Aorta (tissue), 5 donors: ENCODE measurements at places on chromosomes 6 and 20. TPM values are rescaled to one million over a fixed set of nuclear protein-coding genes. Genes with fewer than 3 reads are reported as not detected.
A peak's percentile ranks its signal among the peaks of the same experiment; 100 is the strongest.

- no peak for DNase-seq
Measured at GRCh38 chr6:31363811-31364210, 6.8 kb upstream of the HLA-B start.

DNA sequence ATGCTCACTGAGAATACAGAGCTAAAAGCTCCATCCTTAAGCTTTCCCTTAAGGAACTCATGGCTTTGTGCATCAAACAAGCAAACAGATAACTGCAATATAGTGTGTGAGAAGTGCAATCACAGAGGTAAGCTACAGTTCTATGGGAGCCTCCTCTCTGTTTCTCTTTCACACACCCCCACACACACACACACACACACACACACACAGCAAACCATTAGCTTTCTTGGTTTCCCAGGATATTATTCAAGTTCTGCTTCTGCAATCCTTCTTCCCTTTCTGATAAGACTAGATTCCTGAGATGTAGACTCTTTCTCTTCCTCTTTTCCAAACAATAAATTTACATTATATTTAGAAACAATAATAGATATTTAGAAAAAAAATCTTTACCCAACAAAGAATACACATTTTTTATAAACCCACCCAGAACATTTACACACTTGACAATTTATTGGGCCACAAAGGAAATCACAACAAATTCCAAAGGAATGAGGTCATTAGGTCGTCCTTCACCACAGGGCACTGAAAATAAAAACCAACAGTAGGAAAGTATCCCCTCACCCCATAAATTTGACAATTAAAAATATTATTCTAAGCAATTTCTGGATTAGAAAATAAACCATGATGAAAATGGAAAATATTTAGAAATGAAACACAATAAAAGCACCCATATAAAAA lies 9.3 kb upstream of the GFOD1 start:
- no peak for DNase-seq

GRCh38 chr6:44386929-44387345 lies 569 bp upstream of the CDC5L start:
- no peak for DNase-seq

DNA sequence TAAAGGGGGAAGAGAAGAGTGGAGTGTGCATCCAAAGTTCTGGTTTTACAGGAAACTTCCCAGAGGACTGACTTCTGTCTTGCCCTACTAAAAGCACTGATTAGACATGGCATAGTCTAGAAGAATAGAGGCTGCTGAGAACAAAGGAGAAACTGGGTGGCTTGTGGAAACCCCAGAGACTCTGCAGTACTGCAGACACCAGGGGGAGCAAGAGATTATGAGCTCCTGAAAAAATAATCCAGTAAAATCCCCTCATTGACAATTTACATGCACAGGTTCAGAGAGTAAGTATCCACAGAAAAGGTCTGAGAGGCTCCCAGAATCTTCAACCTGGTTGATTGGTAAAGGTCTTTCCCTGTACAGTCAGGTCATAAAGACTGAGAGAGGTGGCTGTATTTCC lies 48.7 kb upstream of the CLVS2 start:
- DNase-seq: no peak

- DNase-seq: no peak
Measured at GRCh38 chr20:33373735-33374605, 27.3 kb downstream of the CDK5RAP1 start.

DNA sequence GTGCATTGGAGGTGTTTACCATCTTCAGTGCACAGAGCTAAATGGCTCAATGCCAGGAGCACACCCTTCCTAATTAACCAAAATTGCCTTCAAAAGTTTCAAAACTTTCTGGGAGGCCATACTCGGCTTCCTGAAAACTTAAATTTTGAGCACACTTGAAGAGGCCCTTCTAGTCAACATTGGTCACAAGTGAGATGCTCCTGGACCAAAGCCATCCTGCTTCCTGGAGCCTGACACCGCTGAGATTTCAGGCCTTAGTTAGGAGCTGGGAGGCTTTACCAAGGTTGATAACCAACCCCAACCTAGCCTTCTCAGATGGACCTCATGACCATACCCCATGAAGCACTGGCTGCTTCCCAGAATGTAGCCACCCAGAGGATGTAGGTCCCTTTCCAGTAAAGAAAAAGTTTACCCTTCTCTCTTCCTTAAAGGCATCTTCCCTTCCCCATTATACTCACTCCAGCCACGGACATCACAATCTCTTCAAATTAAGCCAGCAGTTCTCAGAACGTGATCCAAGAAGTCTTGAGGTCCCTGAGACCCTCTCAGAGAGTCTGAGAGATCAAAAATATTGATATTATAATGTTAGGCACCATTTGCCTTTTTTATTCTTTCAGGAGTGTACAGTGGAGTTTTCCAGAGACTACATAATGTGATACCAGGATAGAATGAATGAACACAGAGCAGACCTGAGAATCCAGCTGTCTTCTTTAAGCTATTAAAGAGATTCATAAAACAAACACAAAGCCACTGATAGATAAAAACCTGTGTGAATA lies 32.8 kb upstream of the SPTLC3 start:
- DNase-seq: no peak

DNA sequence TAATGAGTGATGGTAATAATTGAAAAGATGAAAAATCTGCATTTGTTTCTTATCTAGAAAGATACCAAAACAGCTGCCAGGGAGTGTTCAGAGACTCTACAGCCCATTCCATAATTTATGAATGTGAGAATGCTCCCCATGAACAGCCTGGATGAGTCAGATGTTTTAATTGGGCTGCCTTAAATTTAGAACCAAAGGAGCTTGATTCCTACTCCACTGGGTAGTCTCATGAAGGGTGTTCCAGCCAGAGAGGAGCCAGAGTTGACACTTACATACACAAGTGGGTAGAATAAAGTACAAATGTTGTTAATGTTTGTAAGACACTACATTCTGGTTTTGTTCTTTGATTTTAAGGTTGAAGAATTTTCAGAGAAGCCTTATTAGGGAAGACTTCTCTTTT lies 158.7 kb upstream of the PRND start:
- DNase-seq: no peak

The SLC17A1 gene
- not detected for total RNA-seq

GRCh38 chr20:9225879-9226278 lies 157.0 kb downstream of the PLCB4 start:
- no peak for DNase-seq

DNA sequence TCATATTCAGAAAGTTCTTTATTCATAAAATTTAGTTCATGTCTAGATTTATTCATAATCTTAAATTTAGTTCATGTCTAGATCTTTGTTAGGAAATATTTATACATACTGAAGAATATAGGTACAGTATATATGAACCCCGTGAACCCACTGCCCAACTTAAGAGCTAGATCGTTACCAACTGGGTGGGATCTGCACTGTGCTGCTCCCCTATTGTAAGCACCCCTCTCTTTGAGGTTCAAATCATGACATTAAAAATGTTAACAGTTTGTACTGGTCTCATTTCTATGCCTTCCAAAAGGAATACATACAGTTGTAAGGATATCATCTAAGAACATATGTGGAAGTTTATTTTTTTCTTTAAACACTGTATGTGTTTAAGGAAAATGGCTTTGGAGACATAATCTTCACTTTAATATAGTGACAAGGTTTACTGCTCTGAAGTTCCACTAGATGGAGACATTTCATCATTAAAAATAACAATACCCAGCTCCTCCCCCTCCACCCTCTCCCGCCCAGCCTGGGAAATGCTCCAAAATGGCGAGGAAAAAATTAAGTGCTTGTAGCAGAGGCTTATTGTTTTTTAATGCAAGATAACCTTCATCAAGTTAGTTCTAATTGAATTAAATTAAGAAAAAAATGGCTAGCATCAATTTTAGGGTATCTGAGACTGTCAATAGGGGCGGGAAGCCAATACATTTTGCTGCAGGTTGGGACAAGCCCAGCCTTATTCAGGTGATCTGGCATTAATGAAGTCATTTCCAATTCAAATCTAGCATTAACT lies 104.1 kb upstream of the TRAF3IP2 start:
- DNase-seq: peak; percentile 78

DNA sequence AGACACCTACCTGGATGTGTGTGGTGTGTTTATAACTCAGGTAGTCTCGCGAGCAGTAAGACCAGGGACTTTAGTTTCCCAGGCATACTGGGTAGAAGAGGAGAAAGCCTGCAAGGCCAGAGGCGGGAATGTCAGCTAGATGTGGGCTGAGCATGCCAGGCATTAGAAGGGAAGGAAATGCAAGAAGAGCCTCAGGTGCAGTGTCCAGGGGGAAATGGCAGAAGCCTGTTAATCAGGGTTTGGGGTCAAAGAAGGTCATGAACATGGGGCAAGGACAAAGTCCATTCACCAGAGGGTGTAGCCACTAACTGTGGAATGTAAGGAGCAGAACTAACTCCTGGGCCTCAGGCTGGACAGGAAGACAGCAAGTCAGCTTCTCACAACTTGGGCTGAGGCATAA lies 305.0 kb downstream of the SMOC2 start:
- DNase-seq: no peak

The LRRC1 gene
- total RNA-seq: 25.3 TPM

GRCh38 chr6:157505912-157506491 lies 125.0 kb downstream of the ZDHHC14 start:
- DNase-seq: no peak

- no peak for DNase-seq
Measured at GRCh38 chr20:37418591-37419109, 72.7 kb downstream of the SRC start.

DNA sequence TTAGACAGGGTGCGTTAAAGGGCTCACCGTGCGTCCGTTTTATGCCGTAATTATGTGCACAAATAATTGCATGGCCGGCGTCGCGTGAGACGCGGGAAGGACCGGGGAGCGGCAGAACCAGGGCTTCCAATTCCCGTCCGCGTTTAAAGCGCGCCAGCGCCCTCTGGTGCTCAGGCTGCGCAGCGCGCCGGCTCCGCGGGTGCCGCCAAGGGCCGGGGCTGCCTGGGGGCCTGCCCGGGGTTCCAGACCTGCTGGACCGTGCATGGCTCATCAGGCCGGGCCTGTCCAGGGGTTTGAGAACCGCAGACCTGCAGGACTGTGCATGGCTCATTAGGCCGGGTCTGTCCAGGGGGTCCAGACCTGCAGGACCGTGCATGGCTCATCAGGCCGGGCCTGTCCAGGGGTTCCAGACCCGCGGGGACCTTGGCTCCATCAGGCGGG lies 369.0 kb downstream of the THBS2 start:
- peak; percentile 92 for DNase-seq

The PACRG gene
- total RNA-seq: 0.54 TPM

DNA sequence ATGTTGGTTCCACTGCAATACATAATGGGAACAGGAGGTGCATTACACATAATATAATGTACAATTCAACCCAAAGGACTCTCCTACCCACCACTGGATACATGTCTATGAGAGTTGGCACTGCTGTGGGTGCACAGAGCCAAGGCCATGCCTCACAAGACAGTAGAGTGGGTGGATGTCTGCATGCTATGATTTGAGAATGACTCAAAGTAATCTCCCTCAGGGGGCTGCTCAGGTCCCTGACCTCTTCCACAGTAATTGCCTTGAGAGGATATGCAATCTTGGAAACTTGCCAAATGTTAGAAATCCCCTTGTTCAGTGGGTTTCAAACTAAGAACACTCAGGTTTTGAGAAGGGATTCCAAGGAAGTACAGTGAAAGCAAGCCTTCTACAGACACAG lies 79.0 kb downstream of the ANKEF1 start:
- DNase-seq: no peak

GRCh38 chr6:167407239-167408064 lies 82.6 kb downstream of the TTLL2 start:
- DNase-seq: no peak

DNA sequence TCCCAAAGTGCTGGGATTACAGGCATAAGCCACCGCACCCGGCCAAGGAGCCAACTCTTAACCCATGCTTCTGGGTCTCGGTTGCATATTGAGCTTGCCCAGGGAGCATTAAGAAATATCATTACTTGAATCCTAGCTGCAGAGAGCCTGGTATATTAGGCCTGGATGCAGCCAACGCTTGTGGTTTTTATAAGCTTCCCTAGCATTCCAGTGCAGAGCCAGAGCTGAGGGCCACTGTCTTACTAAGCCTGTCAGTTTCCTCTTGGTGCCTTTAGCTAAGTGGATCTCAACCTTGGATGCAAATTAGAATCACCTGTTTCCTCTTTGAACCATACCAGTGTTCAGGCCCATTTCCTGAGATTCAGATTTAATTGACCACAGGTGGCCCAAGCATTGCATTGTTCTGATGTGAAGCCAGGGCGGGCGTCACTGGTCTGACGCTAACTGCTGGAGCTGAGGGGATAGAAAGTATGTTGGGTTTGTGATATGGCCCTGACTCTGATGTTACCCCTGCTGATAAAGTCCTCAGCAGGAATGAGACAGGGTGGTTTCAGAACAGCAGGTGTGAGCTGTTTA lies 76.3 kb downstream of the BTBD3 start:
- DNase-seq: no peak

The C20orf204 gene
- total RNA-seq: 2.8 TPM

DNA sequence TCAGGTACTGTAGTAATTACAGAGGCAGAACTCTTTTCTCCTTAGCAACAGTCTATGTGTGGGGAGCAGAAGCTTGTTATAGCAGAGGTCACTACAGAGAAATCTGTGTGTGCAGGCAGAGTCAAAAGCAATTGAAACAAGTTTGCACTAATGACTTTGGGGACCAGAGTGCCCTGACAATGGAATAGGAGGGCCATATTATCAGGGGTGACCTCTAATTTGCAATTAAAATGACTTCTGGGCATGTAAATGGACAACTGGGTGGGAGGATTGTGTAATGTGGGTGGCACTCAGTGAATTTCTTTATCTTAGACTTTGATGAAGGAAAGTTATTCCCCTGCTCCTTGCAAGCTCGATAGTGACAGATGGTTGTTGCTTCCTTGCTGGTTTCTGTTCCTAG lies 127.2 kb downstream of the PLCB4 start:
- DNase-seq: no peak

The COL20A1 gene
- total RNA-seq: not detected

GRCh38 chr6:94041945-94042709 lies 622.8 kb upstream of the EPHA7 start:
- no peak for DNase-seq

The FGD2 gene
- 33.9 TPM for total RNA-seq

The IRAK1BP1 gene
- total RNA-seq: 5.0 TPM

The PSORS1C2 gene
- total RNA-seq: not detected

- no peak for DNase-seq
Measured at GRCh38 chr6:16698997-16699868, 62.0 kb downstream of the ATXN1 start.

DNA sequence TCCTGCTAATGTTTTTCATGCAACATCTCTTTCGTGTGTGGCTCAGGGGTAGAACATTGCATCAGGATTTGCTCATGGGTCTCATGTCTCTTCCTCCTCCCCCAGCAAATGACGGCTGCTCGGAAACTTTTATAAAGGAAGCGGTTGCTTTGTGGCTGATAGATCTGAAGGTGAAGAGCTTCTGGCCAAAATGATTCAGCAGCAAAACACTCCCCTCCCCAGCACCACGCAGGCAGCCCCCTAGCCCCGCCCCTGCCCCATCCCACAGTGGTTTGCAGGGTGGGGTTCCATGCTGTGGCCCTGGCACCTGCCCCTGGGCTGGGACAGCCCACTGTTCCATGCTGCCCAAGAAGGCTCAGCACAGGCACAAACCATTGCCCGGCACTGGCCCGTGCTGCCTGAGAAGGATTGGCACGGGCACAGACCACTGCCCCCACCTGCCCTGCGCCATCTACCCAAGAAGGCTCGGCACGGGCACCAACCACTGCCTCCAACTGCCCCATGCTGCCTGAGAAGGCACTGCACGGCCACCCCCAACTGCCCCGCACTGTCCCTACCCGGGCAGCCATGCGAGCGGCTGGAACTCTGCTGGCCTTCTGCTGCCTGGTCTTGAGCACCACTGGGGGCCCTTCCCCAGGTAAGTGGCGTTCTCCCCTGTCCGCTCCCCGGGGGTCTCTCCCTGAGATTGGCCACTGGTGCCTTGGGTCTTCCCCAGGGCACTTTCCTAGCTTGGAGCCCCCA lies at the start of gene CST7:
TSS of gene CST7 (plus strand) at position 331 of the 741 bp plus-strand sequence. CDS start at position 568, 237 bp downstream.
- no peak for DNase-seq
